Psoas muscle (tissue), 8 donors: ENCODE measurements at places on chromosomes 3 and 15.

DNA sequence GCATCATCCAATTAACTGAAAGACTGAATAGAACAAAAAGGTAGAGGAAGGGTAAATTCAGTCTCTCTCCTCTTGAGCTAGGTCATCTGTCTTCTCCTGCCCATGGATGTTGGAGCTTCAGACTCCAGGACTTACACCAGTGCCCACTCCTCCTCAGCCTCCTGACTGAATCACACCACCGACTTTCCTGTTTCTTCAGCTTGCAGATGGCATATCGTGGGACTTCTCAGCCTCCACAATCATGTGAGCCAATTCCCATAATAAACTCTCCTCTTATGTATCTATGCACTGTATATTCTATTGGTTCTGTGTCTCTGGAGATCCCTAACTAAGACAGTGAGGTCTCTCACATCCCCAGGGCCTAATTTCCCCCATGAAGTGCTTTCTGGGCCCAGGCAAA lies 140.4 kb downstream of the CD47 start:
- DNase-seq = no peak

GRCh38 chr3:110296885-110297284 lies 774.7 kb upstream of the NECTIN3 start:
- DNase-seq = no peak

DNA sequence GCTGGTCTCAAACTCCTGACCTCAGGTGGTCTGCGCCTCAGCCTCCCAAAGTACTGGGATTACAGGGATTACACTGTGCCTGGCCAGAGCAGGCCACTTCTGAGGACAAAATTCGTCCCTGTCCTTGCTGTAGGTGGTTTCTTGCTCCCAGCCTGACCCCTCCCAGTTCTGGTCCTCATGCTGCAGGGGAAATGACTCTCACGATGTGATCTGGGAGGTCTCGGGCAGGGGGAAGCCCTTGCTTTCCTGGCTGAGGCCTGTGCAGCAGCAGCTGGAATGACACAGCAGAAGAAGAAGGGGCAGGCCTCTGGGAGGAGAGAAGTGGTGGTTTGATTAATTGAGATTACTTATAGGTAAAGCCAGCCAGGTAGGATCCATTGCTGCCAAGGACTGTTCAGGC lies 39.3 kb downstream of the MEGF11 start:
- DNase-seq = no peak

DNA sequence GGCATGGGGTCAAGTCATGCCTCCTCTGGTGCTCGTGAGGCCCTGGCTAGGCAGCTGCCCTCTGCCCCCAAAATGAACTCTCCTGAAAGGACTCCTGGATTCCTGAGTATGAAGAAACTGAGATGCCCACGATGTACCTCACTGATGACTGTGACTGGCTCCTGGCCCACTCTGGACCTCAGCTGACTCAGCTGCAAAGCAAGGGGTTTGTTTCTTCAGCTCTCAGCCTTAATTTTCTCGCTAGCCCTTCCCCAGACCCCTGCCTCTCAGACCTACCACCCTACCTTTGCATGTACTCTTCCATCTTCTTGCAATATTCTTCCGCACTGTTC lies 5.2 kb upstream of the GNAI2 start:
- DNase-seq = no peak

GRCh38 chr15:70430069-70430468 lies 332.4 kb upstream of the TLE3 start:
- DNase-seq = no peak

DNA sequence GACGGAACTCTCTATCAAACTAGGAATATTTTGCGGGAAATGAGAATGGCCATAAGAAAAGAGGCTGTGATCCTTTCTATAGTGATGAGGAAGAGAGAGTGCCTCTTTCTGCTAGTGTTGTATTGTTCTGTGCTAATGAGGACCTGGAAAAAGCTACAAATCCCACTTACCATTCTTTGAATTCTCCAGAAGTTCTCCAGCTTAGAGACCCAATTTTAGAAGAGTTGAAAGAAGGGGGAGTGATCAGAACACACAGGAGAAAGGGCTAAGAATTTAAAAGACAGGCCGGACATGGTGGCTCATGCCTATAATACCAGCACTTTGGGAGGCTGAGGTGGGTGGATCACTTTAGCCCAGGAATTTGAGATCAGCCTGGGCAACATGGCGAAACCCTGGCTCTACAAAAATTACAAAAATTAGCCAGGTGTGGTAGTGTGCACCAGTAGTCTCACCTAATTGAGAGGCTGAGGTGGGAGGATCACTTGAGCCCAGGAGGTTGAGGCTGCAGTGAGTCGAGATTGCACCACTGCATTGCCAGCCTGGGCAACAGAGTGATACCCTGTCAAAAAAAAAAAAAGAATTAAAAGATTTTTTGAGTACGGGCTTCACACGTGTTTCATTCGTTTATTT lies 126.9 kb downstream of the IQCH start:
- no peak for DNase-seq
